ENCODE measurements at places on chromosomes 3 and 15. TPM values are rescaled to one million over a fixed set of nuclear protein-coding genes. Genes with fewer than 3 reads are reported as not detected.

Gene RETNLB
- total RNA-seq = not detected

GRCh38 chr3:57787867-57788623, 31.9 kb downstream of the SLMAP start:
- peak; percentile 23 for DNase-seq

Gene MESP2
- 2.5 TPM for total RNA-seq

GRCh38 chr3:47117807-47118364, 46.0 kb downstream of the SETD2 start:
- no peak for DNase-seq

Gene ACKR2
- total RNA-seq = 2.8 TPM

GRCh38 chr3:46916799-46917198, 39.3 kb downstream of the PTH1R start:
- no peak for DNase-seq

Gene CADPS
- total RNA-seq = not detected

GRCh38 chr3:127165036-127165435, 27.9 kb upstream of the PRR23E start:
- DNase-seq = no peak

- DNase-seq = no peak
Observed at GRCh38 chr15:72685301-72685924, 569 bp downstream of the HIGD2B start.

GRCh38 chr15:35141743-35142471, 56.8 kb upstream of the NANOGP8 start:
- peak; percentile 33 for DNase-seq

DNA sequence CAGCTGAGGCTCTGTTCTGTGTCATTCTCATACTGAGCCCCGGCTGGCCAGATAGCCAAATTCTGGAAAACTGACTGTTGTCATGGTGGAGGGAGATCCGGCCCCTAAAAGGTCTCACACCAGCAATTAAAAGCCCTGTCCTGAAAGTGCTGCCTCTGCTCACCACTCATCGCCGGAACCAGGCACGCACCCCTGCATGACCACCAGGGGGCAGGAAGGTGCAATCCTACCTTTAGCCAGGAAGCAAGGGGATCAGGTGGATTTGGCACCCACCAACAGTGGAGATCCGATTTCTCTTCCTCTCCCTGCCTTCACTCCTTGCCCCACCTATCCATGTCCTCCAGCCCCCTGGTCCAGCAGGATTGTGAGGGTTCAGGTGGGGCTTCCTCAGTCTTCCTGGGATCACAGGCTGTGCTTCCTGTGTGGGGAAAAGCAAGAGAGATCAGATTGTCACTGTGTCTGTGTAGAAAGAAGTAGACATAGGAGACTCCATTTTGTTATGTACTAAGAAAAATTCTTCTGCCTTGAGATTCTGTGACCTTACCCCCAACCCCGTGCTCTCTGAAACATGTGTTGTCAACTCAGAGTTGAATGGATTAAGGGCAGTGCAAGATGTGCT, 16.1 kb upstream of the CACNA2D2 start:
- DNase-seq = no peak

- DNase-seq = no peak
Observed at GRCh38 chr3:65385805-65386204, 652.9 kb downstream of the MAGI1 start.

DNA sequence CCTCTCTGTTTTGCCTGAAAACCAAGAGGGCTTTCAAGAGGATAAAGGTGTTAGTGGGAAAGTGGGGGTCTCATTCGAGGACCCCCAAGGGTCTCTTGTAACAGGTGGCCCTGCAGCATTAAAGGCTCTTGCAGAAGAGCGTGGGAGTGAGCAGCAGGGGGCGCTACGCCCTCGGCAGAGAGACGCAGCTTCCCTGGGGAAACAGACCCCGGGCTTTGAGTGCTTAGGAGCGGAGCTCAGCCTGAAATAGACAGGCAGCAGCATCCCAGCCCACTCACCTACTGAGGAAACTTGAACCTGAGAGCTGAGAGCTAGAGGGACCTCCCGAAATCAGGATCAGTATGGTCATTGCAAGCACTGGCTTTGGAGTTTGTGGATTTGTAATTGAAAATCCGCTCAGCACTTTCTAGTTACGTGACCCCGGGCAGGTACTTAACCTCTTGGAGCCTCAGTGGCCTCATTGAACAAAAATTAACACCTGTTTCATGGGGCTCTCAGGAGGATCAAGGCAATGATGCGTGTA, 25.7 kb downstream of the RPLP1 start:
- DNase-seq = no peak

Gene CLDN18
- total RNA-seq = not detected

Gene GOLIM4
- 25.2 TPM for total RNA-seq

DNA sequence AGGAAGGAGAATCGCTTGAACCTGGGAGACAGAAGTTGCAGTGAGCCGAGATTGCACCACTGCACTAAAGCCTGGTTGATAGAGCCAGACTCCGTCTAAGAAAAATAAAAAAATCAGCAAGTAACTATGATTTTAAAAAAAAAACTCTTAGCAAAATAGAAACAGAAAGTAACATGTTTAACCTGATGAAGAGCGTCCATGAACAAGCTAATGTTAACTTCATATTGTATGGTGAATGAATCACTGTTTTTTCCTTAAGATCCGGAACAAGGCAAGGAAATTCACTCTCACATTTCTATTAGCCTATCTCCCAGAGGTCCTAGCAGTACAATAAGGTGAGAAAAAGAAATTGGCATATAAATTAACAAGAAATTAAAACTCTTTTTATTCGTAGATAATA, 69.0 kb downstream of the RFX7 start:
- DNase-seq = no peak

GRCh38 chr15:37045859-37046740, 54.2 kb downstream of the MEIS2 start:
- no peak for DNase-seq

DNA sequence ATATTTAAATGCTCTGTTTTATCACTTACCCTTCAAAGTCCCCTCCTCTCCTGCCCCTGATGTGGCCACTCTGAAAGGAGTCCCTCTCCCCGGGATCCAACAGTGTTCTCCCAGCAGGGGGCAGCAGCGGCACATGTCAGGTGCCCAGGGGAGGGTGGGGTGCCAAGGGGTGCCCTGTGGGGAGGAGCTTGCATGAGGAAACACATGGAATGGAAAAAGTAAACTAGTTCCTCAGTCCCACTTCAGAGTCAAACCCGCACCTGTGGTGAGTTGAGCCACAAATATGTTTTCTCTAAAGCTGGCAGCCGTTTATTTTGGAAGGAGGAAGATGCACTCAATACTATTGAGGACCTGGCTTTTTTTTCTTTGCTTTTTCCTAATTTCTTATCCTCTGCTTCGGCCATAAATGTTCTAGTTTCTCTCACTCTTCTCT, 30.1 kb upstream of the NRROS start:
- DNase-seq = no peak

Gene GPR160
- 11.0 TPM for total RNA-seq

- DNase-seq = no peak
Observed at GRCh38 chr15:66986951-66987350, 78.5 kb upstream of the SMAD3 start.

- DNase-seq = no peak
Observed at GRCh38 chr3:155308831-155309230, 15.3 kb upstream of the STRIT1 start.

Gene USP4
- total RNA-seq = 6.2 TPM

DNA sequence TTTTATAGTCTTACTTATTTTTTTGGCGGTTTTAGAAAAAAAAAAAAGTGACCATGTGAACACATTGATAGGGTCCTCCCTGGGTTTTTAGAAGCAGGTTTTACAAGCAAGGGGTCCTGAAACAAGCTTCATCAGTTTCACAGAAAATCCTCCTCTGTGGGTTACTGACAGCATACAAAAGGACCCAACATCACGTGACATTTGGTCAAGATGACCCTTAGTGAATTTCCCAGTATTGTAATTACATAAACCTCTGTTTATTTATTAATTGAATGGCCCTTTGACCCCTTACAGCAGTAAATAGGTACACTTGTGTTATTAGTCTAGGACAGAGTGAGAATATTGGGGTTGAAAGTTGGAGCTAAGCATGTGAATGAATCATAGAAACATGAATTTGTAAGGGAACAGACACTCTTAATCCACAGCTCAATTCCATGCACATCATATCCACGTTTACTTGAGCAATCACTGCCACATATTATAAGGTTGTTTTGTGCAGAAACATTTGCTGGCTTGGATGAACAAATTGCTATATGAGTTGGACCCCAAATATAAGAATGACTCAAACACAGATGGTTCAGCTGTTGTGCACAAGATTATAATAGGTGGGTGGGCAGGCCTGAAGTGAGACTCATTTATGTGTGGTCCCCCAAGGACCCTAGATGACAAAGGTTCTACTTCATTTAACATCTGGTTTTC, 137.5 kb downstream of the ZNF385D start:
- DNase-seq = no peak

Gene LMCD1
- total RNA-seq = 70.2 TPM

GRCh38 chr15:62046078-62046743, 14.0 kb downstream of the VPS13C start:
- no peak for DNase-seq

- DNase-seq = no peak
Observed at GRCh38 chr3:38717355-38718240, 68.1 kb upstream of the SCN5A start.

DNA sequence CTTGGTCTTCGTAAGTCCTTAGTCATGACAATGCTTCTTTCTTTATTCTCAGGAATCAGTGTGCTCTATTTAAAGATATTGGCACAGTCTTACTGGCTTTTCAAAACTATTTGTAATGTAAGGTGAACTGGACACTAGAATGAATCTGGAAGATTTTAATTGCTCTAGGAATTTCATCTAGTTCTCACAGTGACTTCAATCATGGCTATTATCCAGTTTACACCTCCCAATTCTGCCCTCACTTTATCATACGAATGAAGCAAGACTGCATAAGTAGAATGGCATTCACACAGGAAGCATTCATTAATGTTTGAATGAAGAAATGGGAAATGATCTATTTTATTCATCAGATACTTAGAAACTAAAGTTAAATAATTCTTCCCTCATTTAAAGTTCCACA, 26.7 kb upstream of the DRD3 start:
- DNase-seq = no peak

DNA sequence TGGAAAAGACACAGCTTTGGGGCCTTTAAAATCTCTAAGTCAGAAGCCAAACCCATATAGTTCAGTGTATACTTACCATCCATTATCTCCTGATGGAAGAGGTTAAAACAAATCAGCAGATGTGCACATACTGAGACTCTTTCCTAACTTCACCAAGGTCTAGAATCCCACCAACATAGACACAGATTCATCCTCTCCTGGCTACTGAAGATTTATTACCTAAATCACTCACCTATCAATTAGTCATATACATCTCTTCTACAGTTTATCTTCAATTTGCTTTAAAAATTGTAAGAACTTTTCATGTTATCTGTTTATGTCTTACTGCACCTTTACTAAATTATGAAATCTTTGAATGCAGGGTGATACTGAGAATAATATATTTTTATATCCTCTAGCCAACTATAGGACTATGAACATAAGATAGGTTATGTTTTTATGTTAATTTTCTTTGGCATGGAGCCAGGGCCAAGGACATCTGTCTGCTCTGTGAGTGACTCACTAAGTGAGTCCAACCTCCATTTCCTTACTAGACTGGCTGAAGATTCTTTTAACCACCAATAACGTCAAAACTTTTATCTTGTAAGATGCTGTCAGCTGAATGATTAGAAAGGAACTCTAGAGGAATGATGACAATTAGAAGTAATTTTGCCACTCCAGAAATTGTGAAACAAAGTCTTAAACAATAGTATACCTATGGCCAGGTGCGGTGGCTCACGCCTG, 397.6 kb downstream of the FOXP1 start:
- no peak for DNase-seq

DNA sequence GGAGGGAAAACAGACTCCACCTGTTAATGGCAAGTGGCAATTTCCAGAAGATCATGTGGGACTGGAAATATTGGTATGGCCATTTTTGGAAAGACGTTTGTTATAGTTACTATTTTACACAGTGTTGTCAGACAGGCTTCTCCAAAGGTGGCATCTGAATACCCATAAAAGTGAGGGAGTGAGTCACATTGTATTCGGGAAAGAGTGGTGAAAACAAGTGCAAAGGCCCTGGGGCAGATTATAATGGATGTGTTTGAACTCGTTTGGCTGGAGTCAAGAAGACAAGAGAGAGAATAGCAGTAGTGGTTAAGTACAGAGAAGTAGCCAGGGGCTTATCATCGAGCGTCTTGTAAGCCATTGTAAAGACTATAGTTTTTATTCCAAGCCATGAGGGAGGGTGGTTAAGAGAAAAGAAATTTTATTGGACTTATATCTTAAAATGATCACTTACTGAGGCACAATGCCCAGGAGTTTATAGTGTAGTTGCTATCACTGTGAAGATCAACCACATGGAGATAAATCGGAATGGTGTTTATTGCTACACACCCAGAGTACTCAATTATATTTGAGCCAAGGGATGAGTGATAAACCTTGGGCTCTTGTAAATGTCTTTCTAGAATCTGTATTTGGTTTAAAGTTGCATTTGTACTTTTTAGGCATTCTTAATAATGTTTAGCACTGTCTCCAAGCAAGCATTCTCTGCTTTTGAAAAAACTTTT, 212.8 kb upstream of the KBTBD8 start:
- DNase-seq = no peak

Gene HESX1
- total RNA-seq = 0.14 TPM

GRCh38 chr3:35617370-35617769, 22.0 kb upstream of the ARPP21 start:
- no peak for DNase-seq

DNA sequence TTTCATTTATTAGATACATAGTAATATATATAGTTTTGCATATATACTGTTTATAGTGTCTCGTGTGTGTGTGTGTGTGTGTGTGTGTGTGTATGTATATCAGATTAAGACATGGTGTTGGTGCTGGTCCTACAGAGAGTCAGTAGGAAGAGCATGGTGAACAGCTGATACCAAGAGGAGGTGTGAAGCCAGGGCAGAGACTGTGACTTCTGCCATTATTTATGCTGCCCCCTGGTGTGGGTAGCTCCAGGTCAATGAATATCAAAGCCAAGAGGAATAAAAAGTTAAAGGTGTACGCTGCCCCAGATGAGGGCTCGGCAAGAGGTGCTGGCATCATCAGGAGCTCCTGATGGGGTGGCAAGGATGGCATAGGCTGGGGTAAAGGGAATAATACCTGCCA, 299.5 kb upstream of the RASGRP1 start:
- DNase-seq = no peak
